ENCODE measurements at places on chromosomes 3 and 15. TPM values are rescaled to one million over a fixed set of nuclear protein-coding genes. Genes with fewer than 3 reads are reported as not detected.

SHISA5 gene
- 77.0 TPM for total RNA-seq

- H3K36me3 ChIP-seq: no peaks in the 10 kb centered on the region
- H3K4me1 ChIP-seq: no peaks in the 10 kb centered on the region
- H3K4me3 ChIP-seq: no peak overlapping the region
- H3K27me3 ChIP-seq: no peaks in the 10 kb centered on the region
Observed at GRCh38 chr3:156175570-156175969, 55.2 kb downstream of the KCNAB1 start.

- no peaks in the 10 kb centered on the region for H3K4me1 ChIP-seq
- no peak overlapping the region for H3K27ac ChIP-seq
- DNase-seq: no peak
- H3K36me3 ChIP-seq: no peaks in the 10 kb centered on the region
- no peaks in the 10 kb centered on the region for H3K27me3 ChIP-seq
Observed at GRCh38 chr3:148319161-148319915, 378.4 kb upstream of the AGTR1 start.

DNA sequence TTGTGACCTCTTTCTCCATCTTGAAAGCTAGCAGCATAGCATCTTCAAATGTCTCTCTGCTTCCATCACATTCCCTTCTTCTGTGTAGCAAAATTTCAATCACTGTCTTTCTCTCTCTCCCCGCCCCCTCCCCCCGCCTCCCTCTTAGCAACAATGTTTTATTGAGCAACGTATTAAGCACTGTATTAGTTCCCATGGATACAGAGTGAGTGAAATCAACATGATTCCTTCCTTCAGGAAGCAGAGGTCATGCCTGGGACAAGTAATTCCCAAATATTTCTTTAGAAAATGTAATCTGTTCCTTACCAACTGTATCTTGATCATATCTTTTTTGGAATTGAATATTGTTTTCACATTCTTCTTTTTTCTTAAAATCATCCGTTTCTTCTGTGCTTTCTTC is 373.7 kb upstream of the NECTIN3 start:
- H3K27ac ChIP-seq: no peak overlapping the region
- no peaks in the 10 kb centered on the region for H3K36me3 ChIP-seq
- no peak overlapping the region for H3K4me3 ChIP-seq
- no peaks in the 10 kb centered on the region for H3K27me3 ChIP-seq
- no peaks in the 10 kb centered on the region for H3K4me1 ChIP-seq

GOLGA8M gene
- total RNA-seq: 2.9 TPM

DNA sequence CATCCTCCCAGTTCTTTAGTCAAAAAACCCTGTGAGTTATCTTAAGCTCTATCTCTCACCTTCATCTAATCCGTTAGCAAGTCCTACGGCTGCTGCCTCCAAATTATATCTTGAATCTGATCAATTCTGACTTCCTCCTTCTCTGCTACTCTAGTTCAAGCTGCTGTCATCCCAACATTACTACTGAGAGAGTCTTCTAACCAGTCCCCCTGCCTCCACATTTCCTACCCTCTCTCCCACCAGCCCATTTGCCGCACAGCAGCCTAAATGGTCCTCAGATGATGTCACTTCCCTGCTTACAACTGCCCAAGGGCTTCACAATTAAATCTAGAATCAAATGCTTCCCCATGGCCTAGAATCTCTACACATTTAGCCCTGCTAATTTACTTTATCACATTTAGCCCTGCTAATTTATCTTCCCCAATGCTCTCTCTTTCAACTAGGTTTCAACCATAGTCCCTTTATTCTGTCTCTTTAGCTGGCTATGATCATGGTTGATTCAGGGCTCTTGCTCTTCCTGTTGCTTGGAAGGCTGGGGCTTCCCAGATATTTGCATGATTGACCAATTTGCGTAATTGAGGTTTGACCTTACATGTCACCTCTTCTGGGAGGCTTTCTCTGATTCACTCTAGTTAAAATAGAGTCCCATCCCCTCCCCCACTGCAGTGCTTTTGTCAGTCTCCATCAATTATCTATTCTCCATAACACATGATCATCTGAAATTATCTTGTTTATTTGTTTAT is 11.0 kb upstream of the ARL14 start:
- H3K27me3 ChIP-seq: no peaks in the 10 kb centered on the region
- H3K4me1 ChIP-seq: no peaks in the 10 kb centered on the region
- H3K36me3 ChIP-seq: no peaks in the 10 kb centered on the region

DNA sequence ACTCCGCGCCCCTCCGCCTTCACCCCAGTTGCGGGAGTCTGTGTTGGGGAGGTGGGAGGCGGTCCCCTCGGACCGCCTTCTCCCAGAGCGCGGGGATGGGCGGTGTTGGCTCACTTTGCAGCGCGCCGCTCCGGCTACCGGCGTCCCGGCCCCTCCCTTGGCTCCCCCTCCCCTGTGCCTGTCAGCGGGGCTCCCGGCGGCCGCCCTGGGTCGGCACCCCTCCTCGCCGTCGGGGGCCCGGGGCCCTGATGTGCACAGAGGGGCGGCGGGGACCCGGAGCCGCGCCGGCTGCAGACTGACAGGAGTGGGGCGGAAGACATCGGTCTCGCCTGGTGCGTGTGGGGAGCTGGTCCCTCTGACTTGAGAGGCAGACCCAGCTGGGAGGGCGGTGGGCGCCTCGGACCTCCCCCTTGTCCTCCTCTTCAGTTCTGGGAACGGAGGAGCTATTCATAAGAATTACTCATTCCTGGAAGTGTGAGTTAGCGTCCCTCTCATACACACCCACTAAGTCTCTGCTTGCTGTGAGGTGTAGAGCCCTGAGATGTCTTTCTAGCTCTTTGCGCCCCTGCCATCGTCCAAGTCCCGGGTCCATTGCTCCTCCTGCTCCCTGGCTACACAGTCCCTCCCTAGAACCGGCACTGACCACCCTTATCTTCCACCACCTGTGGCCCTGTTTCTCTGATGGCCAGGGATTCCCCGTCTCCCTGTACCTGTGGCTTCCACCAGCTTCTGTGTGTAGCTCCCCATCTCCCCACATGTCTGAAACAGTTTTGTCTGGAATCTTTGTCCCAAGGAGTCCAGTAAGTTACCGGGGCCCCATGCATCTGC is 42.3 kb upstream of the ROPN1 start:
- no peaks in the 10 kb centered on the region for H3K4me1 ChIP-seq
- peak overlapping the region; percentile 92 for H3K27ac ChIP-seq
- no peak for DNase-seq
- H3K36me3 ChIP-seq: no peaks in the 10 kb centered on the region

AQP9 gene
- 1.8 TPM for total RNA-seq

DNA sequence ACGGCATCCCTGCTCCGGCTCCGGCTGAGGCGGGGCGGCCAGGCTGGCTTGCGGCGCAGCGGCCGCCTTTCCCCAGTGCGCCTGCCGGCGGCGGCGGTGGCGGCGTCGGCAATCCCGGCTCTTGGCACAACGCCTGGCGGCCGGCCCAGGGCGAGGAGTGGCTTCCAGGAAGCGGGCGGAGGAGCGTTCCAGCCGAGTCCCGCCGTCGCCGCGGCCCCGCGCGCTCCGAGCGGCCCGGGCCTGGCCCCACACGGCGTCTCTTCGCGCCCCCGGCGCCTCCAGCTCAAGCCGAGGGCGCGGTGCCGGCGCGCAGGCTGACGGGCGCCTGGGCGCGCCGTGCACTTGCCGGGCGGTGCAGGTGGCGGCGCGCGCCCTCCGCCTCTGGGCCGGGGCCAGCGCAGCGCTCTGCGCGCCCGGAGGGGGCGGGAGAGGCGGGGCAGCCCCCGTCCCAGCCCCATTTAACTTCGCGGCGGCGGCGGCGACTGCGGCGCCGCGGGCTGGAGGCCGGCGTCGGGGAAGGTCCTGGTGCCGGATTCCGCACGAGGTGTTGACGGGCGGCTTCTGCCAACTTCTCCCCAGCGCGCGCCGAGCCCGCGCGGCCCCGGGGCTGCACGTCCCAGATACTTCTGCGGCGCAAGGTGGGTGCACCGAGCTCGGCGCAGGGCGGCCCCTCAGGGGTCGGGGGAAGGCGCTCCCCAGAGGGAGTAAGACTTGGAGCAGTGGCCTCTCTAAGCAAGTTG is at the start of gene ADAMTSL3:
TSS of gene ADAMTSL3 (plus strand) at position 485 of the 740 bp plus-strand sequence. CDS start 1,639 bp downstream, outside the sequence.
- peak; percentile 73 for DNase-seq
- H3K36me3 ChIP-seq: no peaks in the 10 kb centered on the region

DOCK3 gene
- total RNA-seq: 0.66 TPM

BFSP2 gene
- total RNA-seq: not detected
